ENCODE measurements at places on chromosomes 11 and 22.

DNA sequence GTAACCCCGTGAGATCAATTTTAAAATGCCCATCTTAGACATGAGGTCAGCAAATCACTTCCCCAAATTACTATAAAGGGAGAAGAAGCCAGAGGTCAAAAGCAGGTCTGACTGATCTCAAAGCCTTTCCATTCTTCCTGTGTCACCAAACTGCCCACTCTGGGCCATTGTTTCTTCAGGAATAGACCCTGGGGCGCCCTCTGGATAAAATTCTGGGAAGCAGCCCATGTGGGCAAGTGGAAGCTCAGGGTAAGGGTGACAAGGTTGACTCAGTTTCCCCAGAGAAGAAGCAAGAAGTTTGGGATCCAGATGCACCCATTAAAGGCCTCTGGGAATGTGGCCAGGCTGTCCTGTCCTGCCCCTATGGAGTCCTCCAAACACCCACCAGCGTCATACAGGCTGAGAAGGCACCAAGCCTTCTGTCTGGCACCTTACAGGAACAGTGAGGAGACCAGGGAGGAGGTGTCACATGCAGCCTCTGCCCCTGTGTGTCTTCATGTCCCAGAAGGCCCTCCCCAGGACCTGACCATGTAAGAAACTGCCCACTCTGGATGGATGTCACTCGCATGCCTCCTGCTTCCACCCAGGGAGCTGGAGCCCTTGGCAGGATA, 50.1 kb downstream of the CHST1 start:
- DNase-seq, result no peak

GRCh38 chr11:14518820-14519219, 1.4 kb downstream of the PSMA1 start:
- no peak for DNase-seq

- DNase-seq, result no peak
Observed at GRCh38 chr11:15483205-15483604, 368.5 kb downstream of the INSC start.

DNA sequence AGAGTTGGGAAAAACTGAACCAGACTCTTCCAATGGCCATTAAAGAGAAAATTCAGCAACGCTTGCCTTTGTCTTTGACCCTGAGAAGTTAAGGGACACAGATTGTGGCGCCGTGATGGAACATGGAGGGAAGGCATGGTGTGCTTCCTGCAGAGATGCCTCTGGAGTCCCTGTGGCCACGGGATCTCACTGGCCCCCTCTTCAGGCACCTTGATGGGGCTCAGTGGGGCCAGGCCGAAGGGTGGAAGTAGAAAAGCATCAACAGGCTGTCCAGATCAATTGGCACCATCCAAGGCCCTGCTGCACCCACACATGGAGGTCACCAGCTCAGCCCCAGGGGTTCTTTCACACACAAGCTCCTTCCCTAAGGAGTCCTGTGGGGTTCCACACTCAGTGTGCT, 42.9 kb downstream of the MORC2 start:
- DNase-seq, result no peak

- DNase-seq, result no peak
Observed at GRCh38 chr11:128331317-128331716, 256.0 kb downstream of the ETS1 start.

- DNase-seq, result no peak
Observed at GRCh38 chr11:125425601-125426000, 70.5 kb downstream of the FEZ1 start.

- no peak for DNase-seq
Observed at GRCh38 chr11:7622721-7623120, 50.6 kb downstream of the CYB5R2 start.

DNA sequence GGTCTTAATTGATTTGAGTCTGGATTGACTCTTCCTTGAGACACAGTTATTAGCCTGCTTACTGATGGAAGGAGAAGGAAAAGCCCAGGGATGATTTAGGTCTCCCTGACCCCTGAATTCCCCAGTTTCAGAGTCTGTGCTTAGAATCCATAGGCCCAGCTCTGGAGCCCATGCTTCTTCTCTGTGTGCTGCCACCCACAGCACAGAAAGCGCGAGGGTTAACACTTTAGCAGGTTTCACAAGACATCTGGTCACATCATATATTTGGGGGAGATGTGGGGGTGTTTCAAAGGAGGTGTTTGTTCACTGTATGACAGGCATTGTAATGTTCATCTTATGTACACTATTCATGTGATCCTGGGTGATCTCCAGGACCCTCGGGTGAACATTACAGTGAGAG, 107.0 kb downstream of the PPP6R3 start:
- DNase-seq, result no peak

GRCh38 chr11:19232910-19233503, 7.7 kb downstream of the E2F8 start:
- no peak for DNase-seq

DNA sequence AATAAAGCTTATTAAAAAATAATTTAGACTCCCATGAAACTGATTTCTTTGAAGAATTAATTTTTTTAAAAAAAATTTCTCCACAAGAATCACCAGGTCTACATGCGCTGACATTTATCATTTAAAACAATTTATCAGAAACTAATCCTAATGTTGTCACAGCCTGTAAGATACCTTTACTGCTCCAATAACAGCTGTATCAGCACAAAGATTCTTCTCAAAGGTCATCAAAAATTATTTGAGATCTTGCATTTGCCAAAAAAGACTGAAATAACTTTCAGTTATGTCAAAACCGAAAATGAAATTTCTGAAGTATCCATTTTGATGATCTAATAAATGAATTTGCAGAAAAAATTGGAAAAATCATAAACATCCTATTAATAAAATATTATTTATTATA, 8.1 kb downstream of the KRTAP5-5 start:
- no peak for DNase-seq

DNA sequence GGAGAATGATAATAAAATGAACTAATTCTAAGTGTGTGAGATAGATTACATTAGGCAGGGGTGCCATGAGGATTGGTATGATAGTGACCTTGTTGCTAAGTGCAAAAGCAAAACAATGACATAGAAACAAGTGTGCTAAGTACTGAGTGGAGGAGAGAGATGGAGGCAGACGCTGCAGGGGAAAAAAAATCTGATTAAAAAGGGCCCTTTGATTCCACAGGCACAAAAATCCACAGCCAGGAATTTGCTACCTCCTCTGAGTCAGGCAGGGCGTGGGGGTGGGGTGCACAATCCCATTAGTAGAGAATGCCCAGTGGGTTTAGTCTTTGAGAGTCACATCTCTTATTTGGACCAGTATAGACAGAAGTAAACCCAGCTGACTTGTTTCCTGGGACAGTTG, at the start of gene CNTF:
Gene CNTF, plus strand, starts transcription at position 322 of the 400 bp plus-strand sequence. CDS start 88 bp downstream, outside the sequence.
- no peak for DNase-seq

DNA sequence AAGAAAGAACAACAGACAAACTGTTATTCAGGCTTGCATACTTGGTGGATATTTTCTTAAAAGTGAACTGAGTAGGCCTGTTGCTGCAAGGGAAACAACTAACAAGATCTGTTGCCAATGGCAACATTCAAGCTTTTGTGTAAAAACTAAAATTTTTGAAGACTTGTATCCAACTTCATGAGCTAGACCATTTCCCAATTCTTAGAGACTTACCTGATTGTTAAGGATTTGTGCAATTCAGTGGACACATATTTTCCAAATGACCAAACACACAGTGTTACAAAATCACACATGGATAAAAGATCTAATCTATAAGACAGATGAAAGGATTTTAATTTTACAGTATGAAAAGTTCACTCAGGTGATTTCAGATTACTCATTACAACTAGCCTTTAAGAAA, 564.1 kb downstream of the CNTN5 start:
- DNase-seq, result no peak

GRCh38 chr11:110874437-110875030, 162.3 kb upstream of the ARHGAP20 start:
- DNase-seq, result no peak

GRCh38 chr11:130732476-130732875, 183.8 kb downstream of the SNX19 start:
- no peak for DNase-seq

GRCh38 chr22:47023871-47024270, 261.4 kb downstream of the TBC1D22A start:
- DNase-seq, result no peak

GRCh38 chr22:47287516-47287915, 525.1 kb downstream of the TBC1D22A start:
- DNase-seq, result no peak

DNA sequence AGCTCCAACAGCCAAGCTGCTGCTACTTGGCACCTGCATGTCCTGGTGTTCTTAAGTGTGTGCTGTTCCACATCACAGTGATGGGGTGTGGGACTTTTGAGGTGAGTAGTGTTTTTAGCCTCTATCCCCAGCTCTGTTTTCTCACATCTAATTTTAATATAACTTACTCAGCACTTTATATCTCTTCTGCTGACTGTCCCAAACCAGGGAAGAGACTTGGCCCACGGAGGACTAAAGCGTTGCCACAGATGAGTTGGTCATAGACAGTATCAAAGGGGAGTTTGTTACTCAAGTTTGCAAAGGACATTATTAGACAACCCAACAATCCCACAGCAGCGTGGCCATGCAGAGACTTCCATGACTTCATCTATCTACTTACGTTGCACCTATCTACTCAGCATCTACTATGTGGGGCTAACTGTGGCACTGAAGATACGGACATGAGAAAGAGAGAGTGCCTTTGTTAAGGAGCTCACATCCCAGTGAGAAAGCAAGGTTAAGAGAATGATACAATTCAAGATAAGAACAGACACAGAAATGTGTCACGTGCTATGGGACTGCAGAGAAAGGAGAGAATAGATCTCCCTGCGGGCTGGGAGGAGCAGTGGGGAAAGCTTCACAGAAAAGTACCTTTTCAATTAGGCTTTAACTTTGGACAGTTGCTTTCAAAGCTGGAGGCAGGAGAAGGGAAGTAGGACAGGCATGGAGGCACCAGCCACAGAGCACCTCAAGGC, 82.4 kb downstream of the ME3 start:
- DNase-seq, result no peak

DNA sequence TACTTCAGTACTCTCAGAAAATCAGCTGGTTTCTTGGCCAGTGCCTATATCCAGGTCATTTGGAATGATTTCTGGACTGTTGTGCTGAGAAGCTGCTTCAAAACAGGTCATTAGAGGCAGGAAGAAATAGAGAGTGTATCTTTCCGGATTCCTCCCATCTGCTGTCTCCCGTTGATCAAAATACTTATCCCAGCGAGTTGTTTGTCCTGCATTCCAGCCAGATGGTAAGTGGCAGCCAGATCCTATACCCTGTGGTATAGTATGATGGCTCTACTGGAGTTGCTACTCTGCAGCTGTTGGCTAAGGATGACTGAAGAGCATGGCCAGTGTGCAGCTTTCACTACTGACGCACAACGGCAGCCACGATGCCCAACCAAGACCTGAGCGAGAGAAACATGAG, 560.9 kb upstream of the ANO5 start:
- no peak for DNase-seq

- DNase-seq, result no peak
Observed at GRCh38 chr22:48941903-48942575, 885.6 kb downstream of the BRD1 start.

DNA sequence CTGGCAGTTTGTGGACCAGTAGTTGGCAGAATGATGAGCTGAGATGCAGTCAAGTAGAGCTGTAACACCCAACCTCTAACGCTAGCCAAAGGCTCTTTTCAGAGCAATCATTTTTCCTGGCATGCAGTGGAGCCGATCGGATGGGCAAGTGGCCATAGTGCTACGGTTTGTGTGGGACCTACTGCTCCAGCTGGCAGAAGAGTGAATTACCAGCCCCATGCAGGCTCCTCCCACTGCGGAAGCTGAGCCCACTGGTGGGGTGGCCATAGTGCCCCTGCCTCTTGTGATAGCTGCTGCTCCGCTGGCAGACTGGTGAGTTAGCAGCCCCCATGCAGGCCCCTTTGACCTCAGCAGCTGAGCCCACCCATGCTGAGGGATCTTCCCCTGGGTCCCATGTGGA, 27.0 kb upstream of the SC5D start:
- no peak for DNase-seq
